ENCODE measurements at places on chromosomes 6 and 20.
A peak's percentile ranks its signal among the peaks of the same experiment; 100 is the strongest.

DNA sequence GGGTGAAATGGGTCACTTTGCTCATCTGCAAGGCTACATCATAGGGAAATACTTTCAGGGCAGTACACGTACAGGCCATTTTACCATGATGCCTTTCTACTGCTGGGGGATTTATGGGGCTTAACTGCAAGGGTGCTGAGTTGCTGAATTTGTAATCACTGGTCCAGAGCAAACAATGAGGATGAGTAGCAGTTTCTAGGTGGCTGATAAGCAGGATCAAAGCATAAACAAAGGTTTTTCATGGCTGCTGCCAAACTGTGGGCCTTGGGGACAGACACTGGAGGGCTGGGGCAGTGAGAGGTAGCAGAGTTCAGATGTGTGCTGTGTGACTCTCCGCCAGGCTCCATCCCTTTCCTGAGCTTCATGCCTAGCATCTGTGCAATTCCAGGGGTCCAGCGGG lies 68.3 kb downstream of the CNBD2 start:
- no peak for DNase-seq

GRCh38 chr20:32443386-32443974 lies 85.3 kb downstream of the ASXL1 start:
- DNase-seq, result no peak

DNA sequence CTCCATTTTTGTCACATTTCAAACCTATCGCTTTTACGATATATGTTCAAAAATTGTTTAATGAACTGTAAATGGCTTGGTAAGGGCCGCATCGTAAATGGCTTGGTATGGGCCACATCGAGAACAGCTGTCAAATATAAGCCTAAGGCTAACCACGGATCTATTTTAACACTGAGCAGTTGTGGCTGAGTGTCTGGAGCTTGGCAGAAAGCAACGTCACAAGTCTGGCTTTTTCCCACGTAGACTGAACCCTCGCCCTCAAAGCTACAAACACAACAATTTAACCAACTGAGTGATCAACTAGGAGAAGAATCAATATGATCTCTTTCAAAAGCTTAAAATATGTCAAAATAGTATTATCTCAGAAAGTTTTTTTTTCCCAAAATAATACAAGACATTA lies 71.4 kb upstream of the PRSS16 start:
- no peak for DNase-seq

DNA sequence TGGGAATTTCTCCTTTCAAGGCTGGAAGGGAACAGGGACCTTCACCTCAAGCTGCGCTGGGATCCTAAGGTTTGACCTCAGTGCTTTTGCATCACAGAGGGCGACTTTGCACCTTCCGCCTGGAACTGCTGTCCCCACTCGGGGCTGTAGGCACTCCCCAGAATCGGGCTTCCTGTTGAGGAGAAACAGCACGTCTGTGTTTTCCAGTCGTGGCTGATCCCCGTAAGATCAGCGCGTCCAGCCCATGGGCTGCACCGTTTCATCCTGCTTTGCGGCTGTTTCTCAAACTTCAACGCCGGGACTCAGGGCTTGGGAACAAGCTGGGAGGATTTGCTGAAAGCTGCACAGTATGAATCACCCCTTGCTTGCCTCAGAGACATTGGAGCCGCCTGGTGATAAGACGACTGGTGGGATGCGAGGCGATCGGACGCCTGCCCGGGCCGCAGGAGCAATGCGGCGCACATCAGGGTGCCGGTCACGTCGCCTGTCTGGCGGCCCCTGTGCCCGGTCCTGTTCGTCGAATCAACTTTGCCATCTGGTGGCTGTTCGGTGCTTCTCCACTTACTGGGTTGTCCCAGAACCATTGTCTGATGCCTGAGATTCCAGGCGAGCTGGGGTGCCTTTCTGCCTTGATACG lies 53.6 kb upstream of the FRMD1 start:
- peak; percentile 58 for DNase-seq

DNA sequence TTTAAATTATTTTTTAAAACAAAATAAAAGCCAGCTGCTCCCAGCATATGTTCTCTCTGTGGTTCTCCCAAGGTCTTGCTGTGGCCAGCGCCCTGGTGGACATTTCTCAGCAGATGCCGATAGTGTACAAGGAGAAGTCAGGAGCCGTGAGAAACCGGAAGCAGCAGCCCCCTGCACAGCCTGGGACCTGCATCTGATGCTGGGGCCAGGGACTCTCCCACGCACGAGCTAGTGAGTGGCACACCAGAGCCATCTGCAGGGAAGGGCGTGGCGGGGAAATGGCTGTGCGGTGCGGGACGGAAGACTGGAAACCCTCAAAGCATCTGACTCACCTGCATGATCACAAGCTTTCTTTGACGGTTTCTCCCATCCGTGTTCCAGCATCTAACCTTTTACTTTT lies 16.5 kb downstream of the GFRA4 start:
- DNase-seq, result no peak

- DNase-seq, result peak; percentile 57
These were observed 72.0 kb downstream of the BLOC1S5 start for GRCh38 chr6:7992002-7992815.

GRCh38 chr20:55586610-55587009 lies 418.7 kb downstream of the CBLN4 start:
- no peak for DNase-seq

DNA sequence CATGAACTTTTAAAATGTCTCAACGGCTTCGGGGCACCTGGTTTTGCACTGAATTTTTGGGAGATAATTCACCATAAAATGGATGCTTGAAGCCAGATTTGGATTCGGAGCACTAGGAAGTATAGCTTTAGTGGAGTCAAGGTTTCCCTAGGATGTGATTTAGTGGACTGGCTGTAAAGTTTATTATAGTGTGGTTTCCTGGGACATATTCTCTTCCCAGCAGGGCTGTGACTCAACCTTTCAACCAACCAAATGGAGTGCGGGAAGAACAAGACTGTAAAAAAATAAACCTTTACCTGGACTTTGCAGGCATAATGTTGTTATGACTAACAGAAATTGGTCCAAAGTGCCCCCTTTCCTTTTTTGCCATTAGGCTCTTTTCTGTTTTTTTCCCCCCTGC lies 327.4 kb upstream of the MAN1A1 start:
- no peak for DNase-seq

DNA sequence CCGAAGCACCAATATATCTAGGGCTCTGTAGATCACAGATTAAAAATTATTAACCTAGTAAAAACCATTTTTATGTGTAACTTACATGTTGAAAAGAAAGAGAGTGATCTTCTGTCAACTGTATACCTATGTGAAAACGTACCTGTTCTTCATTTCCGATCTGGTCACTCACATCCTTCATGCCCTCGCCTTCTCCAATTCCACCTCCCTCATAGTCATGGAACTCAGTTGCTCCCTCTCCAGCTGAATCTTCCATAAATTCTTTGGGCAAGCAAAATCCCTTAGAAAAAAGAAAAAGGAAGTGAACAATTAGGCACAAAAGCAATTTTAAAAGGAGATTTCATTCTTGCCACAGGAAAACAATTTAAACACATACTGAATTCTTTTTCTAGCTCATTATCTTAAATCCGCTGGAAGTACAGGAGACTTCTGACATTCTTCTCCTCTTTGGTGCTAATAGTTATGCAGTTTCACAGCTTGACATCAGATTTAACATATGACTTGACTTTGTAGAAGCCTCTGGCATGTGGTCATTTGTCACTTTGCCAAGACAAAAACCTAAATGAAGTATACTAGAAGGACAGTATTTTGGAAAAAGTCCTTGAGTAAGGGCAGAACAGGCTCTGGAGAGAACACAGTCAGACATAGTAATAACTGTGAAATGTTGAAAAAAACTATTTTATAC lies 29.5 kb upstream of the LYRM2 start:
- DNase-seq, result no peak
